ENCODE measurements at places on chromosomes 6 and 20. TPM values are rescaled to one million over a fixed set of nuclear protein-coding genes. Genes with fewer than 3 reads are reported as not detected.

Gene ENPP5
- 0.46 TPM for total RNA-seq

DNA sequence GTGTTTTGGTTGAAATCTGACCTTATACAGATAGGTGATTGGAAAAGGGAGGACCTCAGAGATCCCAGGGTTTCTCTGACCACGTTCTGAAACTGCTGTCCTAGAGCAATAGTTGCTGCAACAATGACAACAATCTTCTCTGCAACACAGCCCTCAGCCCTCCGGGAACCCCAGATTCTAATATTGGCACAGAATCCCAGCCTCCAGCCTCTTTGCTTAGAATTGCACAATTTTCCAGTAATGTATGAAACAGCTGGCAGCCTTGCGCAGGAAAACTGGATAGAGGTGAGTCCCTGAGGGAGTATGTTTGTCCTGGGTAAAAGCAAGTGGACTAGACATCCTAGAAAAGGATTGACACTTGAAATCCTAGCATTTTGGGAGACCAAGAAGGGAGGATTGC is 30.4 kb upstream of the PNRC1 start:
- no peak for DNase-seq

Gene PCMT1
- 105 TPM for total RNA-seq

- no peak for DNase-seq
These were observed 88.8 kb downstream of the MAP3K4 start for GRCh38 chr6:161080263-161080970.

DNA sequence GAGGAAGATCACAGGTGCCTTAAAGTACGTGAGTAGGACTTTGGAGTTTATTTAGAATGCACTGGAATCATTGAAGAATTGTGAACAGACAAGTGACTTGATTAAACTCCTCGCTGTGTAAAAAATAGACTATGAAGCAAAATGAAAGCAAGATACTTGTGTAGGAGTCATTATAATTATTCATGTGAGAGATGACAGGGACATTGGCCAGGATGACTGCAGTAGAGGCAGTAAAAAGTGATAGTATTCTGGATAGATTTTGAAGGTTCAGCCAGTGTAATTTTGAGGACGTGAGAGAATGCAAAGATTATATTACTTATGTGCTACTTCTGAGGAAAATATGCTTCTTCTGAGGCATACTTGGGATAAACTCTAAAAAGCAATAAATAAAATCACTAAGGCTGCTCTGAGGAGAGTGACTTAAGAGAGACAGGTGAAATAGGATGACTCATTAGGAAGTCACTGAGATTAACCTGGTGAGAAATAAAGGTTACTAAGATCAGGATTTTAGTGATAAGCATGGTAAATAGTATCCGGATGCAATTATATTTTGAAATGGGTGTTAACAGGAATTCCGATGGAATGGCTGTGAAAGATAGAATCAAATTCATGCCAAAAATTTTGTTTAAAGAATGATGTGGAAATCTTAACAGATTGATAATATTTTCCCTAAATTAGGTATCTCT is 202.0 kb downstream of the CENPW start:
- DNase-seq: no peak

- DNase-seq: no peak
These were observed 14.9 kb downstream of the BTN1A1 start for GRCh38 chr6:26514984-26515383.

DNA sequence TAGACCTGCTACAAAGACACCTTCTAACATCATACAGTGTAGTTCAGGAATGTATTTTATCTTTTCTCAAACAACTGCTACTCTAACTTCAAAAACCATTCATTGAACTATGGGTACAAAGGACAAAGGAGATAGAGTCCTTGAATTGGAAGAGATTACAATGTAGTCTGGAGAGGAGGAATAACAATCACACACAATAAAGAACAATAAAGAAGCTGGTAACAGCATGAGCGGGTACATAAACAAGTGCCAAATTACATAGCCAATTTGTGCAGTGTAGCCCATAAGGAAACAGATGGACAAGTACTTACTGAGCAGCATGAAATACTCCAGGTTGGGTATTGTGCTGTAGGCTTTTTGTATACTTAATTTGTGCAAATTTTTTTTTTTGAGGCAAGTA is 44.3 kb downstream of the OSTM1 start:
- DNase-seq: no peak

- no peak for DNase-seq
These were observed 21.4 kb downstream of the BHLHE23 start for GRCh38 chr20:62985444-62985778.

Gene FNDC1
- 11.2 TPM for total RNA-seq

DNA sequence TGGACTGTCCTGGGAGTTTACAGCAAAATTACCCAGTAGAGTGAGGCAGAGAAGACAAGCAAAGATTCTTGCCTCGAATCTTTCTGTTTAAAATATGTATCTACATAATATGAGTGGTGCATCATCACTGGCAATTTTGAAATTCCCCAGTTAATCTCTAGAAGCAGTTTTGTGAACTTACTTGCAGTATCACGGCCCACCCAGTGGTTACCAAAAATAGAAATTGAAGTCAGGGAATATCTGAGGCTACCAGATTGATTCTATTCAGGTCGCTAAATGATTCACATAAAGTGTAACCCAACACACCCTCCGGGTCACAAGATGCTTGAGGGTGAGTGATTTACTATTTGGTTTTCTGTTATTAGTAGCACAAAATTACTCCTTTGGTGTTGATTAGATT is 111.9 kb downstream of the PPP1R14C start:
- DNase-seq: no peak

DNA sequence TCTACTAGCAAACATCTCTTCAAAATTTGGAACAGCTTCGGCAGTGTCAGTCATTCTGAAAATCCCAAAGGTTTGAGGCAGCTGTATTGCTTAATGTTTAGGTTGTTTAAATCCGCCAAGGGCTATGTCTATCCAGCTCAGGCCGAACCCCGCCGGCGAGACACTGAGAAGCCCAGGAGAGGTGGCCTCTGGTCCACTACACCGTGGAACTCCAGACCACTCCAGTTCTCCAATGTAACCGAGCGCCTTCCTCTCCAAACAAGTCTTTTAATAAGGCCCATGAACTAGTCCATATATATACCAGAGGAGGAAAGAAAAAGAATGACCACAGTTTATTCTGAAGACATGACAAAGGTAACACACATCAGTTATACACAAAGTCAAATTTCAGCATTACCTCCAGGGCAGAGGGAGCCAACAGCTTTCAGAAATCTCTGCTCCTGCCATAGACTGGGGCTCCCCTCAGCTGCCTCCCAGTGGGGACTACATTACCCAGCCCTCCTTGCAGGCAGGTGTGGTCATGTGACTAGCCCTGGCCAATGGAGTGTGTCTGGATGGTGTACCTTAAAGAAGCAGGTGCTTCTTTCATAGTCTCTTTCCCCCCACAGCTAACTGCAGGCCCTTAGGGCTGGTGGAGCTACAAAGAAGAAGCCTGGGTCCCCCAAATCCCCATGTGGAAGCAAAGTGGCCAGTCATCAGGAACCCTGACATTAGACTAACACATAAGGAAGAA is at the start of gene RAMACL:
TSS of gene RAMACL (minus strand) at position 255 of the 733 bp plus-strand sequence. CDS start at position 54, 201 bp downstream.
- no peak for DNase-seq

Gene SOX12
- 3.5 TPM for total RNA-seq

Gene ADGB
- not detected for total RNA-seq

GRCh38 chr6:39367700-39368099 is 45.2 kb upstream of the KCNK16 start:
- DNase-seq: no peak

GRCh38 chr6:111732390-111732789 is 126.7 kb upstream of the TRAF3IP2 start:
- DNase-seq: no peak

- no peak for DNase-seq
These were observed 10.8 kb downstream of the FNDC1 start for GRCh38 chr6:159180001-159180400.

Gene NUDT3
- total RNA-seq: 37.1 TPM

DNA sequence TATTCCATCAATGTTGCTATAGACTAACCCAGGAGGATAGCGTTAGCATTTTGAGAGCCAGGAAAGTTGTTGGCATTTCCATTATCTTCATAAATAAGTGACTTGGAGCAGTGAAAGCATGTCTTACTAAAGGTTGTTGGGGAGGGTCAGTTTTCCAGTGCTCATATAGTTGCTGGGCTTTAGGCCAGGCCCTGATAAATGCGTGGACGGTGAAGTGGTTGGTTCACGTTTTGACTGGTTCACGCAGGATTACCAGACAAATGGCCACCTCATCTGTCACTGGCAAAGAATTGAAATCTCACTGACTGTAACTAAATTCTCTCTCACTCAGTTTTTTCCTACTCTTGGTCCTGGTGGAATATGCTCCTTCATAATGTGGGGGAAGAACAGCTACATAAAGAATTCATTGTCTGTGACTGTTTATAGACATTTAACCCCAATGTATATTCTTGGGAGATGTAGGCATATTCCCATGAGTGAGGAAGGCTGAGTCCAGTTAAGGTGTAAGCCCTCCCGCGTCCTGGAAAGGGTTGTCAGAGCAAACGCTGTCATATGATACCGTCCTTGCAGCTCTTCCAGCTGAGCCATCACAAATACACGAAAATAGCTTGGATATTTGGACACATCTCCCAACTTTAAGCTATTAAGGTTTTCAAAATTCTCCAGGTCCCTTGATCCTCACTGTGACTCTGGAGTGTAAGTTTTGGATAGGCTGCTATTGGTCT is 27.8 kb downstream of the LRRC1 start:
- DNase-seq: no peak

Gene DEFB132
- total RNA-seq: not detected

GRCh38 chr6:44712353-44713111 is 325.0 kb downstream of the CDC5L start:
- no peak for DNase-seq

Gene FAM83B
- total RNA-seq: 0.11 TPM

DNA sequence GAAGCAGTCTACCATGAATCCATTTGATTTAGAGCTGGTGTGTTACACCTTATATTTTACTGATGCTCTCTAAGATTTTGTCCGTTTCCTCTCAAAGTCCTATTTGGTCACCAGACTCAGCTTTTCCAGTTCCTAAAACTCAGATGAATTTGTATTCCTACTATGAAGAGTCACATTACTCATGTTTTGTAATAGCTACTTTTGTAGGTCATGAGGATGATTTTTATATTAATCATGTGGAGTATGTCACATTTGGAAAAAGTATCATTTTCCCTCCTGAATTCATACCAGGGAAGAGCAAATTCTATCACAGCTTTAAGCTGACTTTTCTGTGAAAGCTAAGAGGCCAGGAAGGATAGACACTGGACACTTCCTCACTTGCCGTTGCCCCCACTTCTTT is 140.6 kb upstream of the SCGN start:
- DNase-seq: no peak

- DNase-seq: no peak
These were observed 6.9 kb downstream of the SLC32A1 start for GRCh38 chr20:38730989-38731737.

DNA sequence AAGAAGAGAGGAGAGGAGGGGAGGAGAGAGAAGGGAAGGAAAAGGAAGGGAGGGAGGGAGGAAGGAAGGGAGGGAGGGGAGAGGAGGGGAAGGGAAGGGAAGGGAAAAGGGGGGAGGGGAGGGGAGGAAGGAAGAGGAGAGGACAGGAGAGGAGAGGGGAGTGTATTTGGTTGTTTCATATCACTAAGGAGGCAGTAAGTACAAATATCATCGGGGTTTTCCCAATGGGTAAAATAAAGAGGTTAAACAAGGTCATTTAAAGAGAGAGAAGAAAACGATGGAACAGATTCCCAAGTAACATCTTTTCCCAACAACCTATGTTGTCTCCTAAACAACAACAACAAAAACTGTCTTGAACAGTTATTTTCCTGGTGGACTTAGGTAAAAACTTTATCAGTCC is 43.6 kb downstream of the MBOAT1 start:
- no peak for DNase-seq

Gene ERGIC3
- 184 TPM for total RNA-seq

DNA sequence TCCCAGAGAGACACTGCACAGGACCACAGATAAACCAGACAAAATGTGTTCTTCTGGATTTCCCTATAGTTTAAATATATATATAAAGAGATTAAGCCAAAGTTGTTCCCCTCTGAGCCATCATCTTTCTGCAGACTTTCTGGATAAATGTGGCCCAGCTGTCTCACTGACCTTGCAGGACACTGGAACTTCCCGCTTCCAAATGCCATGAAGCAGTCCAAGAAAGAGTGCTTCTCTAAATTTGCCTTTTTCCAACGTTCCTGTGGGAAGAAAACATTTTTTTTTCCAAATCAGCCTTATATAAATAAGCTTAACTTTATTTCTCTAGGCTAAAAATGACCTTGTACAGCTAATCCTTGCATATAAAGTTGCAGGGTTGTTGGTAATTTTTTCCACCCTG is 65.7 kb downstream of the CYP39A1 start:
- DNase-seq: no peak

Gene CD83
- total RNA-seq: 1.2 TPM

DNA sequence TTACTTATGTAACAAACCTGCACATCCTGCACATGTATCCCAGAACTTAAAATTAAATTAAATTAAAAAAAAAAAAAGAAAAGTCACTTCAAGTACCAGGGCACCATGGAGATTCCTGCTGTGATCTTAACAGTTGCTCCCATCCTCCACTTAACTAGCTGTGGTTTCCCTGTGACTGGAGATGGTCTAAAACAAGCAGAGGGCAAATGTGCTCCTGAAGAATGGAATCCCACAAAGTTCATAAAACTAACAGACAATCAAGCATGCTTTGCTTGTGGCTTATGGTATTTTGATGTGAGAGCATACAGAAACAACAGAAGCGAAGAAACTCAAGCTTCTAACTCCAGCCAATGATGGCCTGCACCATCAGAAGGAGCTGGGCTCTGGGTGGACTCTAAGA is 153.6 kb upstream of the KCNK16 start:
- no peak for DNase-seq

DNA sequence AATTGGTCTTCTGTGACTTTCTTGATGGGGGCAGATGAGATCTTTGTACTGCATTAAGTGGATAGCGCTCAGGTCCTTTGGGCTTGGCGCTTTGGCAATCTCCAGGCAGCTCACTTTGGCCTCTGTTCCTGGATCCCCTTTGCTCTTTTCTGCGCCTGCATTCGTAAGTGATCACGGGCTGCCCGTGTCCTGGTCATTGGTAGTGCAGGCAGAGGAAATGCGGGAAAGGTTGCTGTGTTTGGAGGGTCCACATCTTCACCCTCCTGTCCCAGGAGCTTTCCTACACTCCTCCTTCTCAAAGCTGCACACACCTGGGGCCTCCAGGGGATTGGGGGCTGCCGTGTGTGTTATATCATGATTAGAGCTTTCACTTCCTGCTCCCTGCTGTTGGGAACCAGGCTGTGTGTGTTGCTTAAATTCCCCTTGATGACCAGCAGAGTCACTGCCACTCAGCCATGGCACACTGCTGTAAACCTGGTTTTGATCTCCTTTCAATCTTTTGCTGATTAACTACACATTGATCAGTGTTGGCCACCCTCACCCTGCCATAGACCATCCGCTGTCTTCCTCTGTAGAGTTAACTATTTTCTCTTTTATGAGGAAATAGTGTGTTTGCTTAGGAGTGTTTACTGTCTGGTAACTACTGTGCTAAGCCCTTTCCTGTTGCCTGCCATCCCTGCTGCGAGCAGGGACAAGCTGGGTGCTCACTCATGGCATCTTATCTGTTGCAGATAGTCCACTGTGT is 13.0 kb upstream of the SNHG17 start:
- no peak for DNase-seq

Gene TMEM244
- not detected for total RNA-seq
